ENCODE measurements at places on chromosomes 6 and 20.

GRCh38 chr20:38437796-38438195 lies 2.7 kb upstream of the SNHG17 start:
- no peak for DNase-seq

DNA sequence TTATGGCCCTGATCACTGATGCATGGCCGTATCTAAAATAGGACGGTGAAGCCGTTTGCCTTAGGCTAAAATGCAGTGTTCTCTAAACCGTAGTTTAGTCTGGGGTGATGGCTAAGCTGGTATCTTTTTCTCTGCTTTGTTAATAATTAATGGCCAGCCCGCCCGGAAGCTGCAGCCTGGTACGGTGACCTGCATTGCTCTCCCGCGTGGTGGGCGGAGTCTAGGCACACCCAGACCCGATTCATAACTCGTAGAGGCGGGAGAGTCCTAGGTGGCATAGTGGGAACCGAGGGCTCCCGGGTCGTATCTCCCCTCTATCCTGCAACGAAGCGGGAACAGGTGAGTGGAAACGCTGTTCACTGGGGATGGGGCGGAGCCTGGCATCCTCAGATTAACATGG lies 5.5 kb downstream of the CDH4 start:
- DNase-seq, result no peak

- DNase-seq, result no peak
Observed at GRCh38 chr6:168130168-168130696, 51.2 kb upstream of the FRMD1 start.

DNA sequence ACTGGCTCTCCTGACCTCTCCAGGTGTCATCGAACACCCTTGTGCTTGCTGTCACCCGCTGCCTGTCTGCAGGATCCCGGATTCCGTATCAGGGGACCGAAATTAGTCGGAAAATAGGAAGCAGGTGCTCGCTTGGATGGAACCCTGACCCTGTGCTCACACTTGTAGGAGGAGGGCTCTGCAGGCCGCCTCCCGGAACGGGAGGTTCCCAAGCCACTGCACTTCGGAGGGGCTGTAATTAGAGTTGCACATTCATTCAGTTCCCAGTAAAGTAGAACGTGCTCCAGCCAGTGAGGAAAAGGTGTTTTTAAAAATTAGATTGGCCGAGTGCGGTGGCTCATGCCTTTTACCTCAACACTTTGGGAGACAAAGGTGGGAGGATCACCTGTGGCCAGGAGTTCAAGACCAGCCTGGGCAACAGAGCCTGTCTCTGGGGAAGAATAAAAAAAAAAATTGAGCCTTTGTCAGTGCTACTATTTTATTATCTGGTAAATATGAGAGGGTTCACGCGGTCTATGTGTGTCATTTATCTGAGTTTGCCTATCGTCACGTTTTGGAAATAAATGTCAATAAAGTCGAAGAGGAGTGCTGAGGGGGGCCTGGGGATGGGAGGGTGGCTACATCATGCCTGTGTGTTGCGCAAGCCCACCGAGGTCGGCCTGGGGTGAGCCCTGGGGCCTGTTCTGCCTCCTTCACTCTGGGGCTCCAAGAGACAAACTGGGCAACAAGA lies 1.5 kb upstream of the GMEB2 start:
- peak; percentile 70 for DNase-seq

- DNase-seq, result no peak
Observed at GRCh38 chr20:53186635-53187034, 214.5 kb downstream of the TSHZ2 start.

- no peak for DNase-seq
Observed at GRCh38 chr20:9565910-9566550, 51.6 kb downstream of the LAMP5 start.

DNA sequence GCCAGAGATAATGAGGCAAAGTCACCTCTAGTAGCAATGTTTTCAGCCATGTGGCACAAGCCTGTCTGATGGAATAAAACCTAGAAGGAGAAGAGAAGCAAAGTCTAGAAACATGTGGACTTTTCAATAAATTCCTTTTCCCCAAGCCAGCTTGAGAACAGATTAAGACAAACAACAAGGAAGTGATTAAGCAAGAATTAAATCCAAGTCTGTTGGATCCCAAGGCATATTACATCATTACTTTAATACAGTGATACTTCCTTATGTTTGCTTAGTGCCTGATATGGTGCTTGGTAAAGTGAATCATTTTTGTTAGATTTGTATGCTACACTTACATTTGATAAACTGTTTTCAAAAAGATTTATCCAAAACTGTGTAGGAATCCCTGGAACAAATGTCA lies 260.3 kb upstream of the FAM83B start:
- no peak for DNase-seq

DNA sequence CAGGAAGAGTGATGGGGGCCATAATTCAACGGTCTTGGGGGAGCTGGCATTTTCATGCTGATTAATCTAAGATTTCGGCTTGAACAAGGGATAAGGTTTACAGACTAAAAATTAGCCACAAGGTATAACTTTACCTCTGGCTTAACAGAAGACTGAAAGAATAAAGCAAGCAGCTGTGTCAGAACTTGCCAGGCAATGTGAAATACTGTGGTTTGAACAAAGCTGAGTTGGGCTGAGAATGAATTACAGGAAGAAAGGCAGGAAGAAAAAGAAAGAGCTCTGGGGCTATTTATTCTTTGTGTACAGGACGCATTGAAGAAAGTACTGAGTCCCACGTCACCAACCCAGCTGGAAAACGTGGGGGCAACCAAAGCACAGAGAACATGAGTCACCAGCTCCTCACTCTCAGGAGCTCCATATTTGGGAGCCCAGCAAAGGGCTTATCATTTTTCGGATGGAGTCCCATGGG lies 121.5 kb upstream of the NEDD9 start:
- DNase-seq, result peak; percentile 69

GRCh38 chr6:79797912-79798311 lies 149.4 kb downstream of the ELOVL4 start:
- DNase-seq, result no peak

DNA sequence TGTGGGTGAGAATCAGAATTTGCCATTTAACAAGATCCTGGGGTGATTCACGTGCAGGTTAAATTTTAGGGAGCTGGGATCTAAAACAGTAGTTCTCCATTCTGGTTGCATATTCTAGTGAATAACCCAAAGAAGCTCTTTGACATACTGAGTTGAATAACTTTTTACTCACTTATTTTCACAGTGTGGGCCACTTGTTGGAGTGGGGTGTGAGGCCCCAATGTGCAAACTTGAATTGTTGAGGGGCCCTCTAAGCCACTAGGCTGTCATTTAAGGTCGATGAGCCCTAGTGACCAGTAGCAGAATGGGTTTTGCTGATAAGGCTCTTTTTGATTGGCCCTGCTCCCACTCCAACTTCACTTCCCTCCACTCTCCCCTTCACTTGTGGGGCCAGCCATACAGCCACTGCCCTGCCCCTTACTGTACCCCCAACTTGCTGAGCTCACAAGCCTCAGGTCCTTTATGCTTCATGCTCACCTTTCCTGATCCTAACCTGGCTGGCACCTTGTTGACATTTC lies 33.6 kb upstream of the RIPOR2 start:
- DNase-seq, result no peak

DNA sequence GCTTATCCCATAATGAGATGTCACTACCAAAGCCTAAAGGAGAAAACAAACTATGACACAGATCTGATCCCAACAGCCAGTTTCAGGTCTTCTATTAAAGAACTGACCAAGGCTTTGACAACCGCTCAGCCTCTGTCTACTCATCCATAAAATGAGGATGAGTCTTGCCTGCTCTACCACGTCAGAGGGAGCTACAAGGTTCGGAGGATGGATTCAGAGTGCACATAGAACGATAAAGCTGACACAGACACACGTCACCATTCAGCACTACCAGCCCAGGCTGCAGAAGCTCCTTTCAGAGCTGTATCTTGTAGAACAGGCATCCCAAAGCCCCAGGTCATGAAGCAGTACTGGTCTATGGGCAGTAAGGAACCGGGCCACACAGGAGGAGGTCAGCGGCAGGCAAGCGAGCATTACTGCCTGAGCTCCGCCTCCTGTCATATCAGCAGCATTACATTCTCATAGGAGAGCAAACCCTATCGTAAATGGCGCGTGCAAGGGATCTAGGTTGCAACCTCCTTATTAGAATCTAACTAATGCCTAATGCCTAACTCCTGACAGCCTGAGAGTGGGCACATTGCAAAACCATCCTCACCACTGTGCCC lies 25.1 kb downstream of the KIF16B start:
- no peak for DNase-seq

- no peak for DNase-seq
Observed at GRCh38 chr6:43956478-43956877, 170.8 kb downstream of the MRPL14 start.

GRCh38 chr6:54291146-54291545 lies 17.1 kb upstream of the TINAG start:
- no peak for DNase-seq

- DNase-seq, result no peak
Observed at GRCh38 chr20:4490045-4490444, 231.7 kb upstream of the PRND start.

- no peak for DNase-seq
Observed at GRCh38 chr6:75337835-75338580, 53.4 kb upstream of the TMEM30A start.

DNA sequence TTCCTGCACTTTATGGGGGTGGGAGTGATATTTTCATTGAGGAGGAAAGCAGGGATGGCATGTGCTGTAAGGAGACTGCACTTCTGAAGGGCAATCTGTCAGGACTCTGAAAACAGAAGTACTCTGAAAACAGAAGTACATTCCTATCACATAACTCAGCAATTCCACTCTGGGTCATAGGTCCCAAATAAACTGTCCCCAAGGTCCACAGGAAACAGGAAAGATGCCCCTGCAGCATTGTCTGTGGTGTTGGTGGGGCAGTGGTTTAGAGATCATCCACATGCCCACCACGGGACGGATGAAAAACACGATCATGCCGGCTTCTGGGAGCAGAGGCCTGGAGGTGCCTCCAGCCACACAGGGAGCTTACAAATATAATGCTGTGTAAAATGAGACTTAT lies 150.3 kb downstream of the OTOR start:
- DNase-seq, result no peak

DNA sequence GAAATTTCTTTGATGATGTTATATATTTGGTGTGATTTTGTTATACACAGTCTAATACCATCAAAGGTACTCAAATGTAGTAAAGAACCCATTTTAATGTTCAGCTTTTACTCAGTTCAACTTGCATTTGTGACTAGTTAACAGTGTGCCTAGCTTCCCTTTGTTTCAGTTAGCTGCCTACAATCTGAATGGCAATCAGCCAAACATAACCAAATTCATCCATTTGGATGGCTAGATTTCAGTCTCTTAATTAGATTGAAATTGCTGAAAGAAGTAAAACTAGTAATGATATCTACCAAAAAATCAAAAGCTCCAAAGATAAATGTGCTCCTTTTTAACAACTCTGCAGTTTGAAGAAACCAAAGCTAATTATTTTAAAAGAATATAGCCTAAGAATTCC lies 6.9 kb downstream of the EPHA7 start:
- DNase-seq, result no peak

DNA sequence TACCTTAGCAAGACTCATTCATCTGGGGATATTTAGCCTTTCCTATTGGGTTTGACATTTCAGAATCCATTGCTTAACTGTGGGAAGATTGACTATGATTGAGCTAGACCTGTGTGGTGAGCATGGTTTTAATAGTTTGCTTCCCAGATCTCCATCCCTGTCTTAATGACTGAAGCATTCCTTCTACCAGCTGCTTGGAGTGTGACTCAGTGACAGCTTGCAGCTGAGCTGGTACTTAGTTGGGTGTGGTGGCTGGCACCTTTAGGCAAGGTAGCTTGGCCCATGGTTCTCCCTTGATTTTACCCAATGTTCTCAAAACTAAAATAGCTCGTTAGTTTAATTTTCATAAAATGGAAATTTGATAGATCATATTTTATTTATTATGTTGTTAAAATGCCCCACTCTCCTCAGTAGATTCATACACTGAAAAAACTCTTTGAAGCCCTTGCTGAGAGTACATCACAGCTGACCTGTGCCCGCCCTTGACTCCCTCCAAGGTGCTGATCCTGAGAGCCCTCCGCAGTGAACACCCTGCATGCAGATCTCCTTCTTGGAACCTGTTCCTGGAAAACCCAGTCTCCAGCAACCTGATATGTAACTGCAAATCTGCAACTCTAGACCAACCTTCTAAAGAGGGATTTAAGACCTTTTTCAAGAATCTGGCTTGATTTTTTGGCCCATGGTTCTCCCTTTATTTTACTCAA lies 19.1 kb downstream of the DOK5 start:
- no peak for DNase-seq

GRCh38 chr20:25541676-25542075 lies 43.7 kb downstream of the NINL start:
- no peak for DNase-seq

DNA sequence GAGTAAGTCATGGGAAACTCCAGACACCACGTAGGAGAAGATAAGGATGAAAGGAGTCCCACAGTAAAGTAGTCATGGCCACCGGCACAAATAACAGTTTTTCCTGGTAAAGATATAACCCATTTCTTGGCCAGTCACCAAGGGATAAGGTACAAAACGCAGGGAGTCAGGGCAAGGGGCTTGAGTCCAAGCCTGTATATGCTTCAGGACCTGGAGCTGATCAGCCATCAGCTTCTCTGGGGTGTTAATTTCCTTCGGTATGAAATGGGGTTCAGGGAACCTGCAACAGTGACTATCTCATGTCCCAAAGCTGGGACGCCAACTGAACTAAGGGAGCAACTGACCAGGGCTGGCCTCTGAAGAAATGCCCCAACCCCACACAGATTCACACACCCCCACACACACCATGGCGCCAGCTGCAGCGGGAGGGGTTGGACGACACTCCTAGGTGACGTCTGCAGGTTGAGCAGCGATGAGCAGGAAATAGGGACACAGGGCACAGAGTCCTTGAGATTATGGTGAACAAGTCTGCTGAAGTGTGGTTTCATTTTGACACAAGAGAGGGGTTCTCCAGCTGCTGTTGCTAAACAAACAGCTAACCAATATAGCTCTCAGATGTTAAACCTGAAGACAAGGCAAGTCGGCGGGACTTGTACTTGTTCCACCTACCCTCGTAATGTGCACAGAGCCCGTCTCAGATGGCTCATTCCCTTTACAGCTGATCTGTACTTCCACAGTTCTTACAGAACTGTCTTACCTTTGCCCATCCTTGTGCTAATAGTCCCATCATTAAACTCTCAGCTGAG lies 7.4 kb upstream of the ADTRP start:
- DNase-seq, result peak; percentile 27

DNA sequence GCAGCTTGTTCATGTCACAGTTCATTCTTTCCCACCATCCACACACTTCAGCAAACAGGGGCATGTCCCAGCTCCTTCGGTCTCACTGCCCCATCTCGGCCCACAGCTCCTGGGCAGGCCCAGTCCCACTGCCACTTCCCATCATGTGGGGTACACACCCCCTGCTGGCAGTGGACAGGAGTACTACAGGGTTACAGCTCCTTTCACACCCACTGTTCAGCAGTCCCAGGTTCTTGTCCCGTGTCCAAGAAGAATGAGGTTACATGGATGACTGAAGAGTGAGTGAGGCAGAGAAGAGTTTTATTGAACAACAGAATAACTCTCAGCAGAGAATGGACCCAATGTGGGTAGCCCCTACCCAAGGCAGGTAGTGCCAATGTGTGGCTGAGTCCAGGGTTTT lies 77.8 kb upstream of the SMLR1 start:
- DNase-seq, result no peak

GRCh38 chr6:79719248-79719960 lies 88.3 kb downstream of the SH3BGRL2 start:
- no peak for DNase-seq

Measured in stimulated activated CD4-positive, alpha-beta T cell treated with anti-CD3 and anti-CD28 coated beads, Interleukin-4, amount 100 ng/mL, for 1 hour (primary cell).